Frontal cortex (tissue), 4 donors: ENCODE measurements at places on chromosomes 7 and 10. TPM values are rescaled to one million over a fixed set of nuclear protein-coding genes. Genes with fewer than 3 reads are reported as not detected.

DNA sequence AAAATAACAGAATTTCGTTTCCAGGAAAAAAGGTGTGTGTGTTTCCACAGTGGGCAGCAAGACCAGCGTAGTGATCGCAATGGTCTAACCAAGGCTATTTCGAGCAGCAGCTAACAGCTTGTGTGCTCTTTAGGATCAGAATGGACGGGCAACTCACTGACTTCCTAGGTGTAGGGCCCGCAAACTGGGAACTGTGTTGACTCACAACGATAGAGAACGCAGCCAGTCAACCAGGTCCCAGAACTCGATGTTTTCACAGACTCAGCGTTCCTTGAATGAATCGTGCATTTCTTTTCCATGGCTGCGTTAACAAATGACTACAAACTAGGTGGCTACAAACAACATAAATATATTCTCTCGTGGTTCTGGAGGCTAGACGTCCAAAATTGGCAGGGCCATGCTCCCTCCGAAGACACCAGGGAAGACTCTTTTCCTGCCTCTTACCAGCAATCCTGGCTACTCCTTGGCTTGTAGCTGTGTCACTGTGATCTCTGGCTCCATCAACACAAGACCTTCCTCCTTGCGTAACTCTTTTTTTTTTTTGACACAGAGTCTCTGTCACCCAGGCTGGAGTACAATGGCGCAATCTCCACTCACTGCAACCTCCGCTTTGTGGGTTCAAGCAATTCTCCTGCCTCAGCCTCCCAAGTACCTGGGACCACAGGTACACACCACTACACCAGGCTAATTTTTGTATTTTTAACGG, 39.1 kb downstream of the PODXL start:
- DNase-seq = no peak

Gene TEX47
- total RNA-seq = not detected

DNA sequence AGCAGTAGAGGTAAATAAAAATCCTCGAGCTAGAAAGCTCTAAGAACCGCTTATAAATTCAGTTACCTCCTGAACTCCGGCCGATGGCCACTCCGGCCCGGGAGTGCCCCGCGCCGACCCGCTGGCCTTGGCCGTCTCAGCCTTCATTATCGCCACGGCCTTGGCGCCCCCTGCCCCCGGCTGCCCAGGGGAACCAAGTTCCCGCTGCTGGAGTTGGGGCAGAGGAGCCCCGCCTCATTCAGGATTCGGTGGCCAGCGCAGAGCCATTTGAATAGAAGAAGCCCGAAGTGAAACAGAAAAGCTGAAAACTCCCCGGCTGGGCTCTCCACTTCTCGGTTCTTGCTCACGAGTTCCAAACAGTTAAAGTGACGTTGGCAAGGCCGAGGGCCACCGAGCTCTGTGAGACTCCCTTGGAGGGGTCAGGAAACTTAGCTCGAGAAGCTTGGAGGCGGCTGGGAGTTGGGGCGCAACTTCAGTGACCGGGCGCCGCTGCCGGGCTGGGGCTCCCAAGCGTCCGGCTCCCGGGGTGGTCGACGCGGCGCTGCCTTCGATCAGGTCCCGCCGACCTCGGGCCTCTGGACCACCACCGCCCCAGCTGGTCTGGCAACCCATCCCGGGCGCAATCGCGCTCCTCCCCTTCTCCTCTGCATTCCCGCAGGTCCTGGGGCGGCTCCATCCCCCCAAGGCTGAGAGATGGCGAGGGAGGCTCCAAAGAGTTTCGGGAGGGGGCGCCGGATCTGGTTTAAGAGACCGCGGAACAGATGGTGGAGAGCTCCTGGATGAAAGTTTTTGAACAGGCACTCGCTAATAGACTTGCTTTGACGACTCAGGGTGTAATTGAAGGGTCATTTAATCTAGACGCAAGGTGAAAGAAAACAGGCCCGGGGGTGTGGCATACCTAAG, 5.8 kb upstream of the FEZF1 start:
- DNase-seq = no peak

DNA sequence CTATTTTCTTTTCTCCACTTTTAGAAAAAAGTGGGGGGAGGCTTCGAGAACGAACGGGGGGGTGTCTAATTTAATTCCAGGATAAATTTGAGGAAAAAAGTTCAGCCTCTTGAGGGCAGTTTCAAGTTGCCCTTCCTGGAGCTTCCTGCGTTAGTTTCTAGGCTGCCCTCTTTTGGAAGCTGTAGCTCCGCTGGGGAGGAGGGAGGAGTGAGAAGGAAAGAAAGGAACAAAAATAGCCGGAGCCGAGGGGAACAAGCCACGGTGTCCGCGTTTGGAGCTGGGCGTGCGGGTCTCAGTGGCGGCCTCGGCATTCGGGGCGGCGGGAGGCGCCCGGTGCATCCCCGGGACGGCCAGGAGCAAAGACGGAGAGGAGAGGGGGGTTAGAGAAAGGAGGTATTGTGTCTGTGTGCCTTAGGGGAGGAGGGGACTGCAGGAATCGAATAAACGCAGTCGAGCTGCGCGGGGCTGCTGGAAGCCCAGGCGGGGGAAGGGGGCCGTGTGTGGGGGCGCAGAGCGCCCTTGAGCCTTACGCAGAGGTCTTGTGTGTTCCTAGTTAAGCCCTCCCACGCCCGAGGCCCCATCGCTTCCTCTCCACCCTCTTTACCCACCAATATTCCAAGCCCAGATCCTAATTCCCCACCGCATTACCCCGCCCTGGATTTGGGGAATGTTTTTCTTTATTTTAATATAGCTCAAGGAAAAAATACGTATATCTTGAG, 2.0 kb upstream of the TNRC18 start:
- peak; percentile 71 for DNase-seq

GRCh38 chr7:423312-424260, 96.1 kb downstream of the PDGFA start:
- DNase-seq = no peak
